ENCODE measurements at places on chromosomes 6 and 20.

GRCh38 chr6:109799129-109799528 lies 108.0 kb downstream of the FIG4 start:
- DNase-seq, result no peak

DNA sequence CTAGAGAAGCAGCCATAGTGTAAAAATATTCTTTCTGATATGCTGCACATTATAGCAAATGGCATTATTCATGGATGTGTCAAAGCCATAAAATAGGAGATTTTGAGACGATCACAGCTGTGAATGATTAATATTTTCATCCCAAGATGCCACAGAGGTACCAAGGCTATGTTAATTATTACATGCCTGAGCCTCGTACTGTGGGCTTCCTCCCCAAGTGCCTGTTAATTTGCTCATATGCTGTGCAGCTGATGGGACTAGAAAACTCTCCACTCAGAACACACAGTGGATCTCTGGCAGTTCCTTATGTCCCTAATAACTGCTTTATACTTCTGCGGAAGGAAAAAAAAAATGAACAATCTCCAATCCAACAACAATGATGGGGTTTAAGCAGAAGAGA lies 184.9 kb upstream of the TSHZ2 start:
- no peak for DNase-seq

DNA sequence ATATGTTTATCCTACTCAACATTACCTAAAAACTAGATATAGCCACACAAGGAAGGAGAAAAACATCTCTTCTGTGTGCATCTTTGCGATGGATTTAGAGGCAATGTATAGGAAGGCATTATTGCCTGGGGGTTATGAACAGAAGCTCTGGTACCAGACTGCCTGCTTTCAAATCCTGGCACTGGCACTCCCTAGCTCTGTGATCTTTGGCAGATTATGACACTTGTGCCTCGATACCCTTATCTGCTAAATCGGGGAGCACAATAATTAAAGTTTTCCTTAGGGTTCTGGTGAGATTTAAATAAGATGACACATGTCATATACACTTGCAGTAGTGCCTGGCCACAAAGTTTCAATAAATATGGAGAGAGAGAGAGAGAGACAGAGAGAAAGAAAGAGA lies 53.3 kb downstream of the SYNE1 start:
- DNase-seq, result no peak

DNA sequence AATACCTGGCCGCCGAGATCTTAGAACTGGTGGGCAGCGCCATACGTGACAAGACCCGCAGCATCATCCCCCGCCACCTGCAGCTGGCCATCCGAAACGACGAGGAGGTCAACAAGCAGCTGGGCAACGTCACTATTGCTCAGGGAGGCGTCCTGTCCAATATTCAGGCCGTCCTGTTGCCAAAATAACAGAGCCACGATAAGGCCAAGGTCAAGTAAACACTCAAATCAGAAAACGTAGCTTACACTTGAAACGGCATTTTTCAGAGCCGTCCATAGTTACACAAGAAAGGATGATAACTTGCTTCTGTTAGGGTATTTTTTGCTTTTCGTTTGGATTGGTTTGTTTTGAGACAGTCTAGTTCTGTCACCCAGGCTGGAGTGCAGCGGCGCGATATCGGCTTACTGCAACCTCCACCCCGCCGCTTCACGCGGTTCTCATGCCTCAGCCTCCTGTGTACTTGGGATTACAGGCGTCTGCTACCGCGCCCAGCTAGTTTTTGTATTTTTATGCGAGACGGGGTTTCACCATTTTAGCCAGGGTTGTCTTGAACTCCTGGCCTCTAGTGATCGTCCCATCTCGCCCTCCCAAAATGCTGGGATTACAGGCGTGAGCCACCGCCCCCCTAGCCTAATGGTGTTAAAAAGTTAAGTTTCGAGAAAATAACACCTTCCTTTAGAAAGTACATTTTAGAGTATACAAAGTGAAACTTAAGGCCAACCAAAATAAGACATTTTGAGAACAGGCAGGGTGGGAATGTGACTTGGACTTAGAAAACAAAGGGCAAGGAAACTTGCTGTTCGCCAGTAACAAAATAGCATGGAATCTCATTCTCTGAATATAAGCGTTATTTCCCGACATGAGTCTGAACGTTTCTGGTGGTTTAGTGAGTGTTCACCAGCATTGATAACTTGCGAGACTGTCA lies 42.8 kb upstream of the HFE start:
- no peak for DNase-seq

GRCh38 chr6:104423691-104424090 lies 436.0 kb downstream of the HACE1 start:
- no peak for DNase-seq

- no peak for DNase-seq
These were observed 45.2 kb downstream of the DPPA5 start for GRCh38 chr6:73308712-73309534.

- no peak for DNase-seq
These were observed 9.6 kb upstream of the BPHL start for GRCh38 chr6:3108746-3109414.

DNA sequence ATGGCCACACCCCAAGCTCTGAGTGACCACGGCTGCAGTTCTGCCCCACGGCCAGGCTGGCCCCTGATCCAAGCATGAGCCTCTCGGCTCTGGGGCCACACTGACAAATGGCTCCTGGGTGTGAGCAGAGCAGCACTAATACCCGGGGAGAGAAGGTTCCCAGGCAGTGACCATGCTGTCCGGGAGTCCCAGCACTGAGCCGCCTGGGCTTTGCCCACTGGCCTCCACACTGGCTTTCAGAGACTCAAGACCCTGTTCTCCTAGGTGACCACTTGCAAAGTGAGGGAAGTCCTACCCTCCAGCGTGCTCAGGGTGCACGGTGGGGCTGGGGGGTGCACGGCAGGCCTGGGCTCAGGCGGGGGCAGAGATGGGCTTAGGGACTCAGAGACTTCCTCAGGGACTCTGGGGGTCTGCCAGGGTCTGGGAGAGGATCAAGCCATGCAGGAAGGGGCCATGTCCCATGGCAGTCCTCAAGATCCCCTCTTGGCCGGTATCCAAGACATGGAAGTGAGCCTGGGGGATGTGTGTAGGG lies 220.2 kb upstream of the RNF24 start:
- no peak for DNase-seq

DNA sequence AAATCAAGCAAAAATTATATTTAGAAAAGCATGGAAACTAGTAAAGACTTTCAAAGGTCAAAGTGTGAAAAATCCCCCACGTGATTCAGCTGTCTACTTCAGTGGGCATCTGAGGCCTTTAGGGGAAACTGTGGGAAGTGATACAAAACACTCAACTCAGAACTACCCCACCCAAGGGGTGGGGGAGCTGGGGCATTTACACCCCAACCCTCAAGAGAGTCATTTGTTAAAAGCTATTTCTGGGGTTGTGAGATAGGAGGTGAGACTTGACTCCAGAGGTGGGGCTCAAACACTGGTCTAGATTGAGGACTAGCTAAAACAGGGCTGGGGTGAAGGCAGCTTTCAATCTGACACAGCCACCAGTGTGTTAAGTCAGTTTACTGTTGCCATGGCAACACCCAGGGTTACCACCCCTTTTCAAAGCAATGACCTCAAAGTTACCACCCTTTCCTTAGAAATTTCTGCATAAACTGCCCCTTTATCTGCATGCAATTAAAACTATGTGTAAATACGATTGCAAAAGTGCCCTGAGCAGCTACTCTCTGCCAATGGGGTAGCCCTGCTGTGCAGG lies 9.9 kb upstream of the GTSF1L start:
- DNase-seq, result peak; percentile 79

GRCh38 chr6:170156448-170157375 lies 134.2 kb downstream of the DLL1 start:
- DNase-seq, result no peak

- DNase-seq, result no peak
These were observed 374.3 kb downstream of the DOK5 start for GRCh38 chr20:54849741-54850140.

DNA sequence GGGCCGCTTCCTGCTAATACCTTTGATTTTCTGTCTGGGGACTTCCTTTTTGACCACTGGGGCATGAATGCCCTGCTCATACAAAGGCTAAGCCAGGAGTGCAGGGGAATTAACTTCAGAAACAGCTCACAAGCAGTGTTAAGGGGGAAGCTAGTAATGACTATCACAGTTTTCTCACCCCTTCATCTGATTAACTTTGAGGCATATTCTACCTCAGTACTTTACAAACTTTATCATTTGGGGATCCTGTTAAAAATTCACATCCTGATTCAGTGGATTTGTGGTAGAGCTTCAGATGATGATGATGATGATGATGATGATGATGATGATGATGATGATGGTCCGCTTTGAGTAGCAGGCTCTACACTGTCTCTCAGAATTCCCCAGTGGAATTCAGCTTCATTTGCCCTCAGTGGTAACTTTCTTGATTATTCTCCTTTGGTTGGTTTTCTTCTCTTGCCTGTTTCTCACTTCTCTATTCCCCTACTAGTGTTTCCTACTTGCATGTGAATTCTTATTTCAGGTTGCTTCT lies 78.4 kb upstream of the TMEM170B start:
- DNase-seq, result peak; percentile 75

DNA sequence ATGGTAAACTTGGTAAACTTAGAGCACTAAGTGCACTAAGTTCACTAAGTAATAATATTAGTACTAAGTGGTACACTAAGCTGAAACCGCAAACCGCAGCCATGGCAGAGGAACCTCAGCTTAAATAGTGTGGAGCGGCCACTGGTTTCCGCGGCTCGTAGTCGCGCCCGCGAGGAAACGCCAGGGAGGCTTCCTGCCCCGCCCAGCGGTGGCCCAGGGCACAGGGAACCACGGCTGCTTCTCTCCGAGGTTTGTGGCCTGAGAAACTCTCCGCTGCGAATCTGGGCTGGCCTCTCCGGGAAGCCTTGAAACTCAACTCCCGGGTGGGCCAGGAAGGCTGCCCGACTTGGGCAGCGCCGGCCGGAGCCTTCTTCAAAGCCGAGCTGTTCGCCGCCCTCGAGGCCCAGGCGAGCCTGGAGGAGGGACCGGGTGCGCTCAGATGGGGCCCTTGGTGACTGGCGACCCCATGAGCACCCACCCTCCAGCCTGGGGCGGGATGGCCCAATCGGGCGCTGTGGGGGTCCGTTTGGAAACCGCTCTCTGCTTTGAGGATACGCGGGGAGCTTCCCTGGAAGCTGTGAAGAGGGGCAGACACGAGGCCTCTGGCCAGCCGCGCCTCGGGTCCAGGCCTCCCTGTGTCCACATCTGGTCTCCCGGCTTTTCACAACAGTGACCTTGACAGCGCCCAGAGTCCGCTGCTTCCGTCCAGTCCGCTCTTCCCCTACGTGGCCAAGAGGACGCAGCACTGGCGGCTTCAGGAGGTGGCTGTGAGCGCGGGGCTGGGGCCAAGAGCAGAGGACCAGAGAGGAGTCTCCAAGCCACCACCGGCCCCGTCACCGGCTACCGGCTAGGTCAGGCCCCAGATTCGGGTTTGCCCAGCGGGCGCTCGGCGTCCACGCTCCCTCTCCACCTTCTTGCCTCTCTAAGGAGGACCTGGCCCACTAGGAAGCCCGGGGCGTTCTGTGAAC lies 25.4 kb upstream of the HLA-E start:
- DNase-seq, result no peak
